ENCODE measurements at places on chromosomes 5 and 9. TPM values are rescaled to one million over a fixed set of nuclear protein-coding genes. Genes with fewer than 3 reads are reported as not detected.

- peak; percentile 82 for DNase-seq
Observed at GRCh38 chr9:33750307-33750838, 45.0 kb upstream of the PRSS3 start.

DNA sequence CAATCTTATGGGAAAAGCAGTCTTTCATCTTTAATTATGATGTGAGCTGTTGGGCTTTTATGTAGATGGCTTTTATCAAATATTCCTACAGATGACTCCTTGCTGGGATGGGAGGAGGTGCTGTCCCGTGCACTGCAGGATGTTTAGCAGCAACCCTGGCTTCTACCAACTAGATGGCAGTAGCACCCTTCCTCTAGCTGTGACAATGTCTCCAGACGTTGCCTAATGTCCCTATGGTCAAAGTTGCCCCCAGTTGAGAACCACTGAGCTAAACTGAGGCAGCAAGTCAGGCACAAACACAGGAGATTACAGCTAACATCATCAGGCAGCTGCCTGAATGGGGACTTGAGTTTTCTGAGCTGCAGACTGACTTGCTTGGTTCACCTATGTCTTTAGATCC lies 401.9 kb upstream of the PDE4D start:
- DNase-seq: no peak

GRCh38 chr9:134059188-134059641 lies 8.6 kb downstream of the BRD3 start:
- DNase-seq: no peak

DNA sequence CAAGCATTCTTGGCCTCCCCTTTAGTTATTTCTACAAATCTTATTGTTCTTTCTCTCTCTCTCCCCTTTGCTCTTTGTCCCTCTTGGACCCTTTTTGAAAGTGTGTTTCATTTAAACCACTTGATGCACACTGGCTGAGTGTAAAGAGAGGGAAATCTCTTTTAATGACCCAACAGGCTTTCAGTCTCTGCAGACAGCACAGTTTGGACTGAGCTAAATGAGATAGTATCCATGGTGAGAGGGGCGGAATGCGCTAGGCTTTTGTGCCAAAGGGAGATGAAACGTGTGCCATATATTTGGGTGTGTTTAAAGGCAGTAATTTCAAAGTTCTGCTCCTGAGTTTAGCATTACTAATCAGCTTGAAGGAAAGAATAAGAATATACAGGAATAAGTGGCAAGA lies 184.9 kb downstream of the PCSK1 start:
- DNase-seq: no peak

The GPX8 gene
- 1.0 TPM for total RNA-seq

GRCh38 chr9:98251551-98251950 lies 3.9 kb downstream of the TBC1D2 start:
- no peak for DNase-seq

DNA sequence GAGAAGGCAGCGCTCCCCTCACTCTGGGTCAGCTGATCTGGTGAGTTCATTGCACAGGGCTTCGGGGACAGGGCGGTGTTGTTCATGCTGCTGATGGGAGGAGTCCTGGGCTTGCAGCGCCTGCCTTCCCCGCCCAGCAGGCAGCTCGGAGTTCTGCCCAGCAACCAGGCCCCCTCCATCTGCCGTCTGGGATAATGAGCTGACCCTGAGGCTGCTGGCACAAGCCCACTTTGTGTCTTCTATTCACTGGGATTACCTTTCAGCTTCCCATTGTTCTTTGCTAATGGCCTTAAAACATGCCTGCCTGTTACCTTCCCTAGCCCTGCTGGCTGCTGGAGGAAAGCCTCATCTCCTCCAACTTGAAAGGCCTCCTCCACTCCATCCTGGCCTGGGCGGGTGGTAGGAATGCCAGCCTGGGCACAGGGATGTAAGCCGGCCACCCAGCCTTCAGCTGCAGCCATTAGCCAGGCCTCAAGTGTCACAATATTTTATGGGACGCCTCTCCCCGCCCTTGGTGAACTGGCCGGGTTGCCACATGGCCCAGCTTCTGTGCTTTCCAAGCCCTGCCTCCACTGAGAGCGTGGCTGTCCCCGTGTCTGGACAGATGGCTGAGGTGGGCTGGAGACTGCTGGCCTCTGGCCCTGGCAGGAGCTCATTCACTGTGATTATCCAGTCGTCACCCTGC lies 70.4 kb downstream of the GADD45G start:
- peak; percentile 65 for DNase-seq

DNA sequence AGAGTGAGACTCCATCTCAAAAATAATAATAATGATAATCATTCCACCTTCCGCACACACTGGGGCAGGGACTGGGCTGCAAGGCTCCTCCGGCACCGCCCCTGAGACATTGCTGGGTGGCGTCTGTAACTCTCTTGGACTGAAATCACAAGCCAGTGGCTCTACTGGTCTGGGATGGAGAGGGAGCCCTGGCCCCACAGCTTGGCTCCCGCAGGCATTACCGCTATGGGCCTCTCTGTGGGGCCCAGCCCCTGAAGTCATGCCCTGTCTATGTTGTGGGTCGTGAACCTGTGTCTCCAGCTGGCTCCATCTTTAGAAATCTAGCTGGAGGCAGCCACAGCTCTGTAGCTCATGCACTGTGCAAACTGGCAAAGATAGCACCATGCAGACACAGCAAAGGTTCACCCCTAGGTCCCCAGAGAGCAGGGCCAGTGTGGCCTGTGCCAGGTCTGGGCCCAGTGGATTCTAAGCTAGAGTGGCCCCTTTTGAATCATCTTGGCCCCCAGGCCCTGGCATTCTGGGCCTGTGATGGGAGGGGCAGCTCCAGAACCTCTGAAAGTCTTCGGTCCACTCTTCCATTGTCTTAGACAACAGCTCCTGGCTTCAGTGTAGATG lies 36.1 kb upstream of the COL5A1 start:
- no peak for DNase-seq

The PRRT1B gene
- total RNA-seq: 3.9 TPM

The ADAMTS2 gene
- 90.0 TPM for total RNA-seq

- peak; percentile 26 for DNase-seq
Observed at GRCh38 chr9:108933231-108933717, 650 bp downstream of the ELP1 start.

The HRH2 gene
- 1.3 TPM for total RNA-seq

- DNase-seq: no peak
Observed at GRCh38 chr5:88870285-88870684, 12.7 kb downstream of the MEF2C start.

The ENC1 gene
- total RNA-seq: 32.2 TPM

- no peak for DNase-seq
Observed at GRCh38 chr5:10077791-10078545, 171.7 kb downstream of the ATPSCKMT start.

GRCh38 chr5:68272289-68272688 lies 56.7 kb downstream of the PIK3R1 start:
- DNase-seq: no peak

The GCNT4 gene
- total RNA-seq: 18.5 TPM

- no peak for DNase-seq
Observed at GRCh38 chr5:88119535-88120125, 149.0 kb downstream of the TMEM161B start.

The PCDHB13 gene
- 0.83 TPM for total RNA-seq

DNA sequence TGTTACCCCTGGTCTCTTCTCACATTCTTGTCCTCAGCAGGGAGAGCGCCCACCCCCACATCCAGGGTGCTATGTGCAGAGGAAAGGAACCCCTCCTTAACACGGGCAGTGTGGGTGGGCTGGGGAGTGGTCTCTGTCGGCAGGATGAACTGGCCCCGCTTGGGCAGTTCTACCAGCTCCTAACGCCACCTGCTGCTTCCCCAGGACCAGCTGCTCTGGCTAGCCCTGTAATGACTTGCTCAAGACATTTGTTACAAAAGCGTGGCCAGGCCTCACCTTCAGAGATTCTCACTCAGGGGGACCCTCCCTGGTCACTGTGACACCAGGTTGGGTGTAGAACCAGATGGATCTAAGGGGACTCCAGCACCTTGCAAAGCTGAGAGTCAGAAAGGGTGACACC lies 82.4 kb downstream of the HMCN2 start:
- DNase-seq: no peak

The SLC6A19 gene
- total RNA-seq: 500 TPM

The FOXD4L4 gene
- total RNA-seq: 0.67 TPM

GRCh38 chr5:60143942-60144549 lies 250.5 kb upstream of the PDE4D start:
- DNase-seq: no peak

DNA sequence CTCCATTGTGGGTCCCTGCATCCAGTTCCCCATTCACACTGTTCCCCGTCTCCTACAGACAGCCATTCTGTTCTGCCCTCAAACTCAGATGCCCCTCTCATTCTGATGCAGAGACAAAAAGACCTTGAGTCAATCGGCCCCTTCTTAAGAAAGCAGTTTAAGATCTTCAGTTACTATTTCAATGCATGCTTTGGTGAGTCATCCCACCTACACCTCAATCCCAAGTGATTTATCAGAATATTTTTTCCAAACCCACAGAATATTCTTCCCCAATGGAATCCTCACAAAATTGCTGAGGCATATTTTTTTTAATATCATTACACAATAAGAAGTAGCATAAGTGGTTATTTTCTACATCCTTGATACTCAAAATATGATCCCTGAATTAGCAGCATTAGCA lies 92.4 kb upstream of the SLC1A1 start:
- DNase-seq: no peak

DNA sequence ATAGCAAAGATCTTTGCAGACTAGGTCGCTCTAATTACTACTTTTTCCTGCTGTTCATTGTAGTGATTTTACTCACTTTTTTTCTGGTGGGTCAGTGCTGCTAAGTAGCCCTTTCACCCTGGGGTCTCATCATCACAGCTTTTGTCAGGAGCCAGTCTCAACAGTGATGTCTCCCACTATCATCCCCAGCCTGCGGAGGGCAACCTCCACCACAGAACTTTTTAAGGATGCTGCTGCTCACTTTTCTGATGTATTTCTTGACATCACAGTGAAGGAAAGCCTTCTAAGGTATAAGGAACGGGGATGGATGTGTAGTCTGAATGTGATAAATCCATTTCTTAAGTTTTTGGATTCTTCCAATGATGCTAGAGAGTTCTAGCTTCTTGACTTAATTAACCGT lies 242.5 kb upstream of the RIOK2 start:
- DNase-seq: no peak

DNA sequence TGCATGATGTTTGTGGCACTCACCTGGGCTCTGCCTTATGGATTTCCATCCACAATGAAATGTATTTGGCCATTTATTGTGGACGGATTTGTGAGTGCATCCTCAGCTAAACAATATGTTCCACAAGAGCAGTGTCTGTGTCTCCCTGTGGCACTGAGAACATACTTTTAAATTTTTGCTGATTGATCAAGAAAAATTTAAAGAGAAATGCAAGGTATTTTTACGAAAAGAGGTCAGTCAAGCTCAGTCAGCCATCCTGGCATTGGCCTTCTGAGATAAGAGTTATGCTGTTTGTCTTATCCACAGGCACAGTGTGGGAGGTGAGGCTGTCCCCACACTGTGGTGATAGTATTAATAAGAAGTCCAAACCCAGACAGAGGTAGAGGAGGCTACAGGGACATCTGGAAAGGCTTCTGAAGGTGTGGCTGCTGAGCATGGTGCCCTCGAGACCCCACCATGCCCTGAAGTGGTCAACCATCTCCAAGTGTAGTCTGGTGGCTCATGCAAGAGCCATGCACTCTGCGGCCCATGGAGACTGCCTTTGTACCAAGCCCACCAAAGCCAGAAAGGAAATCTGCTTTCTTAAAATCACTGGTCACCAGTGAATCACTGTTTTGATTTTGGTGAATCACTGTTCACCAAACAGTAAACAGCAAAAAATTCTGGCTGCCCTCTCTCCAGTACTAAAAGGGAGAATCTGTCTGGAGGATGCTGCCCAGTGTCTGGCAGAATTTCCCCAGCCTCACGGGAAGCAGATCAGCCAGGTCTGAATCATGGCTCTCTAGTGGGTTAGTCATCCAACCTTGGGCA lies 28.8 kb downstream of the SPOCK1 start:
- DNase-seq: no peak

DNA sequence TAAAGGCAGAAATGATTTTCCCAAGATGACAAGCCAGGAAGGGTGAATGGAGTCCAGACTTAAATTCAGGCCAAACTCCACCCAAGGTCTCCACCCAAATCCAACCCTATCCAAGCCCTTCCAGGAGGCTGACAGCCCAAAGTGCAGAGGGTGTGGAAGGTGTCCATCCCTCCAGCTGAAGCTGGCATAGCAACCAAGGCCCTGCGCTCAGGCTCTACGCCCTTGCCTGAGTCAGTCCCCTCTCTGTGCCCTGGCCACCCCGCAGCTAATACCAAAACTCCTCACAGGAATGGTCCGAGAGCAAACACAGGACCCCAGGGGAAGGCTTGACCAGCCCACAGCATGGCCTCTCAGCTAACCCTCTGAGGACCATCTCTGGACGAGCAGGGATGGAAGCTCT lies 2.1 kb downstream of the SEPTIN8 start:
- peak; percentile 42 for DNase-seq

The AK8 gene
- not detected for total RNA-seq

DNA sequence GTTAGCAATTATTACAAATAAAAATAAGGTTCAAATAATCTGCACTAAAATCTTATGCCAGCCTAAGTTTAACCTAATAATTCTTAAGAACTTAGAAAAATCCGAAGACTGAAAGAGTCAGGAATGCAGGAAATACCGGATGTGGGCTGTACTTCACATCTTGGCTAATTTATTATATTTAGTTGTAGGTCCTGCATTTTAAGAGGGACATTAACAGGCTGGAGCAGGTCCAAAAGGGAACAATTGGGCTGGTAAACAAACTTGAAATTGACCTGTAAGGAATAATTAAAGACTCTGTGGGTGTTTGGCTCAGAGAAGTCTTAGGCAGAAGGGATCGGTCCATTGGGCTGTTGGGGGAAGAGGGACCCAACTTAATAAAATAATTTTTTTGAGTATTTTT lies 18.4 kb downstream of the GLRA1 start:
- DNase-seq: no peak

- no peak for DNase-seq
Observed at GRCh38 chr5:1219098-1219767, 5.9 kb upstream of the SLC6A18 start.

DNA sequence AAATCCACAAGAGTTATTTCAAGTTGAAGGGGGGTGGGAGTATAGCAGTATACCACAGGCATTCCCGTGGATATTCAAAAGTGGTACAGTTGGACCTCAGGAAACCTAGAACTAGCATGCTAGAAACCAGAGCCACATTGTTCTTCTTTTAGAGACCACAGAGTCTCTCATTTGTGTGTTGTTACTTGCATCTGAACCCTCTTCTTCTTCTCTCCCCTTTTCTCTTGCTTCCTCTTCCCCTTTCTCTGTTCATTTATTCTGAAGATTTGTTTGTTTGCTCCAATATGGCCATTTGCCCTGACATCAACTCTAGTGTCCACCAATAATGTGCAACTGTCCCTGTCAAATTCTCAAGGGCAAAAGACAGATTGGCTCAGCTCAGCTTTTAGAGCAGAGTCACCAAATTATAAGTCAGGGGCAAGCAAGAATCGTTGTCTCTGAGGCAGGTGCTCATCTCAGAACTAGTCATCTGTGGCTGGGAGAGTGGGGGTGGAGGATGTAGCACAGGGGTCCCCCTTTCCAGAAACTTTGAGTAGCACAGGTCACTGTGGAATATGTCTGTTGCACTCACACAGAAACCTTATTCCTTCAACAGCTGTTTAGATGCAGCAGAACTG lies 321.1 kb downstream of the ARRDC3 start:
- no peak for DNase-seq

Data from Peyer's patch (tissue), 4 donors.